ENCODE measurements at places on chromosomes 6 and 20.

DNA sequence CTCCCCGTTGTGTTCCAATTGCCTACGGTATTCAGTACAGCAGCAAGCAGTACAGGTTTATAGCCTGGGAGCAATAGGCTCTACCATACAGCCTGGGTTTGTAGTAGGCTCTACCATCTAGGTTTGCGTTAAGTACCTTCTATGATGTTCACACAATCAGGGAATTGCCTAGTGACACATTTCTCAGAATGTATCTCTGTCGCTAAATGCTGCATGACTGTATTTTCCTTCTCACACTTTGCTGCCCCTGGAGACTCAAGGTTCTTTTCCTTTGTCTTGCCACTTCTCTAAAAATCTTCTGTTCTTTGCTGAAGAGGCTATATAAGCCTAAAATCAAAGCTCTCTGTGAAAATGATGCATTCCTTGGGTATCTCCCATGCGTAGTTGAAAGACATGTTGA lies 241.9 kb downstream of the CD83 start:
- no peak for DNase-seq

DNA sequence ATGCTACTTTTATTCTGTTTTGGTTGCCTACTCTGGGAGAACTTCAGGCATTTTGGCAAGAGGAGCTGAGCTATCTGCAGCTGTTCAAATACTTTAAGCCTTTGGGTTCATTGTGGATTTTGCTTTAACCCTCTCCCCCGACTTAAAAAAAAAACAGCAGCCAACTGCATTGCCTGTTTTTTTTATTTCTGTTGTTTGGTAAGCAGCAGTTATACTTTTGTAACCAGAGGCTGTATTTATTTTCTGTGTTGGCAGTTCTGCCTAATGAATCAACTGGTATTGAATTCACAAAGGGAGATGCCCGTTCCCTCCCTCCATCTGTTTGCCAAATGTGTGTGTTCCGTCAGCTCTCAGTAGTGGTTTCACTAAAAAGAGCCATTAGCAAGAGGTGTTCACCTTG lies 484.0 kb downstream of the UTRN start:
- DNase-seq, result no peak

DNA sequence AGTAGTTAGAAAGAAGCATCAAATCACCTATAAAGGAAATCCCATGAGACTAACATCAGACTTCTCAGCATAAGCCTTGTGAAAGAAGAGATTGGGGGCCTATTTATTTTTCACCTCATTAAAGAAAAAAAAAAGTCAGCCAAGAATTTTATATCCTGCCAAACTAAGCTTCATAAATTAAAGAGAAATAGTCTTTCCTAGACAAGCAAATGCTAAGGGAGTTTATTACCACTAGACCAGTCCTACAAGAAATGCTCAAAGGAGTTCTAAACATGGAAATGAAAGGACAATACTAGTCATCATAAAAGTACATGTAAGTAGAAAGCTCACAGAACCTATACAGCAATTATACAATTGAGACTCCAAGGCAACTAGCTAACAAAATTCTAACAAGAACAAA lies 96.5 kb upstream of the OLIG3 start:
- DNase-seq, result no peak

GRCh38 chr6:25034431-25034921 lies 98.7 kb upstream of the RIPOR2 start:
- DNase-seq, result no peak

GRCh38 chr6:15533379-15534026 lies 129.3 kb downstream of the DTNBP1 start:
- no peak for DNase-seq

GRCh38 chr6:164870164-164870563 lies 439.2 kb downstream of the C6orf118 start:
- DNase-seq, result no peak

DNA sequence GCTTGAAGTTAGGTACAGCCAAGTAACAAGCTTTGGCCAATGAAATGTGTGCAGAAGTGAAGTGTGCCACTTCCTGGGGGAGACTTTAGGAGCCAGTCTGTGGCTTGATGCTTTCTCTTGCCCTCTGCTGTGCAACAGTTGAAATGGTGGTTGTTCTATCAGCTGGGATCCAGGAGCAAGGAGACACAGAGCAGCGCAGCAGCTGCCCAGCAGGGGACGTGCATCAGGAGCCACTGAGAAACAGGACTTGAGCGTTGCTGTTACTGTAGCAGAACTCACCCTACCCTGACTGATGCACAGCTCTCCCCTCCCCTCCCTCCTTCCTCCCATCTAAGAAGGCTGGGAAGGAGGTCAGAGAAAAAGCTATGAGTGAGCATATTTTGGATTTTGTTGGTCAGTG lies 18.9 kb upstream of the CCN5 start:
- DNase-seq, result no peak

GRCh38 chr6:35544769-35545361 lies 32.2 kb upstream of the TULP1 start:
- no peak for DNase-seq

DNA sequence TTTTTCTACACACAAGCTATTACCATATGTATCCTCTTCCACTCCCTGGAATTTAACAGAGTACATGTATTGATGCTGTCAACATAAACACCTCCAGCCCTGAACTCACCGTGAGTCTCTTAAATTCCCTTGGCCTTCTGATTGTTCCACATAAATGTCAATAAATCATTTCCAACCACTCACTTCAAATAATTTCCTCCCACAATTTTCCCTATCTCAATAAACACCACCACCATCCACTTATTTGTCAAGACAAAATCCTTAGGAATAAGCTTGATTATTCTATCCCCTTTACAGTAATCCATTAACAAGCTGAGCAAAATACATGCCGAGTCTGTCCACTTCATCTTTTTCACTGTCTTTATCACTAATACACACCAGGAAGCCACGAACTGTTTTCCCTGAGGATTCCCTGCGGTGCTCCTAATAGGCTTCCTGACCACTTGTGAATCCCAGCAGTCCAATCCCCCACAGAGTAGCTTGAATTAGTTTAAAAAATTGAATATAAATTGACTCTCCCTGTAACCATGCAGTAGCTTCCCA lies 19.2 kb downstream of the HLA-DRB1 start:
- DNase-seq, result no peak

- DNase-seq, result no peak
Observed at GRCh38 chr20:54606380-54606779, 131.0 kb downstream of the DOK5 start.

GRCh38 chr6:6942091-6942490 lies 165.7 kb upstream of the RREB1 start:
- DNase-seq, result no peak

GRCh38 chr6:167566711-167567141 lies 241.8 kb downstream of the TTLL2 start:
- no peak for DNase-seq

DNA sequence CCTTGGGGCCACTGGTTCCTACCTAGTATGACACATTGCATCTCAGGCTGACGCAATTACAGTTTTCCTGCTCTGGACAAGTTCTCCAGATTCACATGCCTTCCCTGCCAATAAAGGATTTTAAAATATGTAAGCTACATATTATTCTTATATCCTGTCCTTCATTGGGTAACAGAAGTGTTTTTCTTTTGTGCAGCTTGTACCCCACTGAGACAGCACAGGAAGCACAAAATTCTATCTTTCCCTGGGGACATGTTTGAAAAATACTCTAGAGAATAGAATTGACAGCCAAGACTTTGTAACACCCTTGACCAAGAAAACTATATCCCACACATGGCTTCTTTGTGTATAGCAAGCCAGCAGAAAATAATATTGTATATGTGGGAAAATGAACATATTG lies 456.8 kb downstream of the MAFB start:
- DNase-seq, result no peak

GRCh38 chr6:89414215-89414614 lies 2.1 kb upstream of the RRAGD start:
- DNase-seq, result no peak

DNA sequence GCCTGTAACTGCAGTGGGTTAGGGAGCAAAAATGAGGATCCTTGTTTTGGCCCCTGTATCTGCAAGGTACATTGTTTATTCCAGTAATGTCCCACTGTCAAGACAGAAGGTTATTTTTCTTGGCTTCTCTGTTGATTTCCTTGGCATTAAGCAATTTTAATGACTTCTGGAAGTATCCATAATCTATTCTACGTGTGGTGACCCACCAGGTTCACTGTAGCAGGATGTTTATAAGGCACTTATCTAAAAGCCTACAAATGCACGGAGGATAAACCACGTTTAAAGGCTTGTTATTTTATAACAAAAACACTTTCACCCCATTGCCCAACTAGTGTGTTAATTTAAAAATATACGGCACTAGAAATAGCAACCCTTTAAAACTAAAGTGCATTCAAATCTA lies 294.9 kb downstream of the LAMA2 start:
- DNase-seq, result no peak

DNA sequence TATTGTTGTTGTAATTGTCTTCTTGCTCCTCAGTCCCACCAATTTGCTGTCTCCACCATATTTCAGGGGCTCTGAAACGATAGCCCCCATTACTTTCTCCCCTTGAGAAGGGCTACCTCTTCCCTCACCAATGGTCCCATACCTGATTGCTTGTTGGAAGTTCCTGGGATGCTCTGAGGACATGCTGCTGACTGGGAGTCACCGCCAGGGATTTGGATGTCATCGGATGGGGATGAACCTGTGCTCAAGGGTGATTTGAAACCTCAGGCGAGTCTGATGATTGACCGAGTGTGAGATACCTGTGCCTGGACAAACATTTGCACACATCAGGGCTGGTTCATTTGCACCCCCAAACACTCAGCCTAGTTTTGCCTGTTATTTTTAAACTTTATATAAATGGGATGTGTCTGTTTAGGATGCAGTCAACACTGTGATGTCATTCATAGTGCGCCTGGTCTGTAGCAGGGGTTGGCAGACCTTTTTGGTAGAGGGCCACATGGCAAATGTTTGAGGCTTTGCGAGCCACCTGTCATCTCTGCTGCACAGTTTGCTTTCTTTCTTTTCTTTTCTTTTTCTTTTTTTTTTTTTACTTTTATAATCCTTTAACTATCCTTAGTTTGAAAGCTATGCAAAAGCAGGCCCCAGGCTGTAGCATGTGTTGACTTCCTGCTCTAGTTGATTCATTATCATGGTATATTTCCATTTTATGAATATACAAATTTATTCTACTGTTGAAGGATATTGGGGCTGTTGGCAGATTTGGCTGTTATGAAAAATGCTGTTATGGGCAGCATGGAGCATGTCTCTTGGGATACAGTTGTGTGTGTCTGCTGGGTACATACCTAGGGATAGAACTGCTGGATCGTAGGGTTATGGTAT lies 118.5 kb upstream of the PHACTR3 start:
- no peak for DNase-seq

GRCh38 chr6:136767570-136768309 lies 24.5 kb downstream of the MAP3K5 start:
- DNase-seq, result no peak
